ENCODE measurements at places on chromosomes 13 and 19.
A peak's percentile ranks its signal among the peaks of the same experiment; 100 is the strongest.

- DNase-seq = no peak
Observed at GRCh38 chr19:27964185-27964584, 1248.8 kb downstream of the UQCRFS1 start.

- DNase-seq = no peak
Observed at GRCh38 chr13:57409656-57410055, 221.9 kb upstream of the PCDH17 start.

DNA sequence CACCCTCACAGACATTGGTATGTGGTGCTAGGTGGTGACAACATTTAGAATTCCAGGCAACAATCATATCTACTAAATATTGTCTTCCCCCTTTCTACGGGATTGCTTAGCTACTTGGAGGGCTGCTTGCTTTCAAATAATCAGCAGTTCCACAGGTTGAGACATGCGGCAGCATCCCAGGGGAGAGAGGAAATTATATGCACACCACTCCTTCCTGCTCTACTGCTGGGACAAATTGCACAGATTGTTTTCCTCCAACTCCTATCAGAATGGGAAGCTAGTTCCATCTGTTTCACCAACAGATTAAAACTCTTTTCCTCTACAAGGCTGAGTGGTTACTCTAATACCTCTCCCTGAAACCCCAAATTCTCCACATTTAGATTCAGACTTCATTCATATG is 275.4 kb downstream of the DNAJC15 start:
- DNase-seq = peak; percentile 70

DNA sequence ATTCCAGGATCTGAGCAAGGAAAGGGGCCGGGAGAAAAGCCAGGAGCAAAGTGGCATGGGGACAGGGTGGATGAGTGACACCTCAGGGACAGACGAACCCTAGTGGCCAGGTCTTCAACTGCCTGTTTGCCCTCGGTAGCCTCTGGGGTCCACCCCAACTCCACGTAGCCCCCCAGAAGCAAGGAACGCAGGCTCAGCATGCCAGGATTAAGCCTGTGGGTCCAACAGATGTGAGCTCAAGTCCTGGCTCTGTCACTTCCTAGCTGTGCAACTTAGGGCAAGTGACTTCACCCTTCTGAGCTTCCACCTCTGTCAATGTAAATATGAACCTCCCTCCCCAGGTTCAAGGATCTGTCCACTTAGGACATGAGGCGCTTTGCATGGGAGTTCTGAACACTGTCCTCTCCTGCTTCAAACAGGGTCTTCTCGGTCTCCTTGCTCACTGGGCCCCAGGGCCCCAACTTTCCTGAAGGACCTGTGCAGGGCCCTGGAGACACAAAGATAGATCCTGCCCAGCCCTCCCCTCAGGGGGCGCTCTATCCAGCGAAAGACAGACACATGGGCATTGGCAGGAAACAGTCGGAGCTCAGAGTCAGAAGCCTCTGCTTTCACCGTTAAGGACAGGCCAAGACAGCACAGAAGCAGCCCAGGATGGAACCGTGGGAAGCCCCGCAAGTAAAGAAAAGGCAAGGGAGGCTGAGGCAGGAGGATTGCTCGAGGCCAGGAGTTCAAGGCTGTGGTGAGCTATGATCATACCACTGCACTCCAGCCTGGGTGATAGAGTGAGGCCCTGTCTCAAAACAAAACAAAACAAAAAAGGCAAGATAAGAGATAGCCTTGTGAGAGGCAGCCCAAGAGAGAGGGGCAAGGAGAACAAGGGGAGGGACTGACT is 13.2 kb downstream of the SYDE1 start:
- DNase-seq = no peak

GRCh38 chr19:46995492-46995891 is 24.1 kb upstream of the NPAS1 start:
- DNase-seq = no peak

DNA sequence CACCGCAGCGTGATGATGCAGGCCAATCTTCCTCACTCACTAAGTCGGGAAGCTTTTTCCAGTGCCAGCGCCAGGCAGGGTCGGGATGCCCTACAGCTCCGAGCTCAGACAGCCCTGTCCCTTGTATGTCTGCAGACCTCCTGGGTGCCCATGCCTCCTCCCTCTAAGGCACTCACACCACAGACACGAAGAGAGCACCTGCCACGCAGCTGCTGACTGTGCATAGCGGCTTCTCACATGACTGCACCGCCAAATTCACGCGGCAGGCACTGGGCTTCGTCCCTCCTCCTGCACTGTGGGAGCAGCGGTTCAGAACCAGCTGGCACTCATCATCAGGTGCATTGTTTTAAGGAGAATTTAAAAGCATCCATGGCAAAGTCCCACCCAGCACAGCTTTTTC is 88.1 kb downstream of the SLC7A1 start:
- peak; percentile 44 for DNase-seq

DNA sequence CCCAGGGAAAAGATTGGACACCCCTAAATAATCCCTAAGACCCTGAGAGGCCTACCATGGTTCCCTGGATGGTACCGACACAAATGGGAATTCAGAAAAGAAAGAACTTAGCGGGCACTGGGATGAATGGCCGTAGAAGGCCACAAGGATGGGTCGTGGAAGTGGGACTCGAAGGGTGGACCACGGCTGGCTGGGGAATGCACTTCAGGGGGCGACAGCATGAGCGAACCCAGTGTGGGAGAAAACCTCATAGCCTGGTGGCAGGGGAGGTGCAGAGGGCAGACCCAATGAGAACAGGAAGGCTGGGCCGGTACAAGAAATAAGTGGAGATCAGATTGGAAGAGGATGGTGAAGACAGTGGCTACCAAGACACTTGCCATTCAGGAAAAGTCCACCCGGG is 28.7 kb downstream of the LATS2 start:
- no peak for DNase-seq

GRCh38 chr13:107284173-107284572 is 716.2 kb upstream of the ARGLU1 start:
- no peak for DNase-seq

- DNase-seq = no peak
Observed at GRCh38 chr19:46903458-46903857, 42.7 kb downstream of the ARHGAP35 start.

GRCh38 chr19:1081301-1082164 is 13.6 kb downstream of the POLR2E start:
- no peak for DNase-seq

DNA sequence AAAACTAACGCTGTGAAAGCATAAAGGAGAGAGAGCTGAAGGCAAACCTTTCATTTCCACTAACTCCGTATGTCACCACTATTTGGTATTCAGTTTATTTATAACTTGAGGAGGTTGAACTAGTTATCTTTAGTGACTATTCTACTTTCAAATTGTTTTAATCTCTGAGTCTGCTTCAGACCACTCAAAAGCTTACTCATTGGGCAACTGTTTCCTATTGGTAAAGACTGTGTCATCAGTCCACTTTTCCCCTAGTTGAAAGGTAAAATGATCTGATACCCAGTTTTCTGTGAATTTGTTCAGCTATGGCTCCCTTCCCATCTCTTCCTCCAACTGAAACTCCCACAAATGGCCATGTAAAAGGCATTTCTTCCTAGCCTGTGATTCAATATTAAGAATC is 39.1 kb downstream of the TEX26 start:
- DNase-seq = no peak

GRCh38 chr13:60957816-60958215 is 457.8 kb downstream of the PCDH20 start:
- DNase-seq = no peak

DNA sequence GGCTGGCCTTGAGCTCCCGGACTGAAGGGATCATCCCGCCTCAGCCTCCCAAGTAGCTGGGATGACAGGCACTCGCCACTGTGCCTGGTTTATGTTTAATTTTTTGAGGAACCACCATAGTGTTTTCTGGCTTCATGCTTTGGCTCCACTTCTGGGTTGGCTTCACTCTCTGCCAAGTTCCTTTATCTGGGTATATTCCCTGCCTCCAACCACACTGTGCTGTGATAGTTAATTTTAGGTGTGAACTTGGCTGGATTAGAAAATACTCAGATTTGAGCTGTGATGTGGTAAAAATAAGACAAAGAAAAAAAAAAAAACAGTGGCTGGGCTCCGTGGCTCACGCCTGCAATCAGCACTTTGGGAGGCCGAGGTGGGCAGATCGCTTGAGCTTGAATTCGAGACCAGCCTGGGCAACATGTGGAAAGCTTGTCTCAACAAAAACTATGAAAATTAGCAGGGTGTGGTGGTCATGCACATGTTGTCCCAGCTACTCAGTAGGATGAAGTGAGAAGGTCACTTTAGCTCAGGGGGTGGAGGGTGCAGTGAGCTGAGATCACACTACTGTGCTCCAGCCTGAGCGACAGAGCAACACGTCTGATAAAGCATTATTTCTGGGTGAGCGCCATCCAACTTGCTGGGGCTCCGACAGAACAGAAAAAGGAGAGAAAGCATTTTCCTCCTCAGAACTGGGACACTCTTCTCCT is 7.5 kb upstream of the ILF3 start:
- no peak for DNase-seq

DNA sequence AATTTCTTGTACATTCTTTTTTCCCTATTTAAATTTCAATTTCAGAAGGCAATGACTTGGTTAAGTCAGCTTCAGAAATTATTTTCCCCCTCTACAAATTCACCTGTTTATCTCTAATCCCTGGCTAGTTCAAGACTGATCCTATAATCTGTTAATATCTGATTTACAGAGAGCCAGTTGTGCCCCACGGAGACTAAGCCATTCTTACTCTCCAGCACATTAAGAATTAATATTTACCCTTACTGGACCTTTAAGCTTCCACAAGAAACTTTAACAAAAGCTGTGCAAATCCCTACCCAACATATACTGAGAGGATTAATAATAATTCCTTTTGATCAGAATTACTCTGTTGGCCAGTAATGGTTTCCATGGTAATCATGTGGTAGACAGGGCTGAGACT is 786.2 kb downstream of the PCDH9 start:
- DNase-seq = no peak

GRCh38 chr13:78137404-78138142 is 218.9 kb upstream of the EDNRB start:
- DNase-seq = peak; percentile 71

DNA sequence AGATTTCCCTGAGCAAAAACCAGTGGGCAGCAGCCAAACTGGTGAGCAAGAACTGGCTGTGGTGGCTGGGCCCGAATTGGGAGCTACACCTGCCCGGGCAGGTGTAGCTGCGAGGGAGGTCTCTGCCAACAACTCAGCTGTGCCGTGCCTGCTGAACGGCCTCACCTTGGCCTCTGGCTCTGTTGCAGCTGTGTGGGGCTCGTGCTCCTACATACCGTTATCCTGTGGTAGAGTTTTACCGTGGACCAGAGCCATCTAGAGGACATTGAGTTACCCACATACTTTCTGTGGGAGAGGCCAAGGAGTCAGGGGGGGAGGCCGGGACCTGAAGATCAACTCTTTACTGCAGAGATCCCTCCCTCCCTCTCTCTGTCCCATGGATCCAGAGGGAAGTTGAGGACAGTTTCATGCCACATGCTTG is 113.2 kb downstream of the TM9SF2 start:
- peak; percentile 48 for DNase-seq

All from NCI-H2081 (cell line).